ENCODE measurements at places on chromosomes 7 and 10.

DNA sequence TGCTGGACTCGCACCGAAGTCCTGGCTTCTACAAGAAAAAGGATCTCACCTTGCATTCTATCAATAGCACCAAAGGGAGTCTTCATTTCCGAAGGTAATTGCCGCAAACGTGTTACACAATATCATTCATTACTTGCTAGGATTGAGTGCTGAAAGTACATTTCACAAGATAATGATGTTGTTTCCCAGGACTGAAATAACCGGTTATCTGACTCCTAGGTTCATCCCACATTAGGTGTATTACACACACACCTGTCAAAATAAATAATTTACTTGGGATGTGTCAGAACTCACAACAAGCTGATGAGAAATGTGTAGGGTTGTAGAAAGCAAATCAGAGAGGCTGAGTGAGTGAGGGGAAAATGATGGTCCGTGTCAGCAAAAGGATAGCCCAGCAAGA is 219.4 kb upstream of the RHOBTB1 start:
- no peak for DNase-seq

DNA sequence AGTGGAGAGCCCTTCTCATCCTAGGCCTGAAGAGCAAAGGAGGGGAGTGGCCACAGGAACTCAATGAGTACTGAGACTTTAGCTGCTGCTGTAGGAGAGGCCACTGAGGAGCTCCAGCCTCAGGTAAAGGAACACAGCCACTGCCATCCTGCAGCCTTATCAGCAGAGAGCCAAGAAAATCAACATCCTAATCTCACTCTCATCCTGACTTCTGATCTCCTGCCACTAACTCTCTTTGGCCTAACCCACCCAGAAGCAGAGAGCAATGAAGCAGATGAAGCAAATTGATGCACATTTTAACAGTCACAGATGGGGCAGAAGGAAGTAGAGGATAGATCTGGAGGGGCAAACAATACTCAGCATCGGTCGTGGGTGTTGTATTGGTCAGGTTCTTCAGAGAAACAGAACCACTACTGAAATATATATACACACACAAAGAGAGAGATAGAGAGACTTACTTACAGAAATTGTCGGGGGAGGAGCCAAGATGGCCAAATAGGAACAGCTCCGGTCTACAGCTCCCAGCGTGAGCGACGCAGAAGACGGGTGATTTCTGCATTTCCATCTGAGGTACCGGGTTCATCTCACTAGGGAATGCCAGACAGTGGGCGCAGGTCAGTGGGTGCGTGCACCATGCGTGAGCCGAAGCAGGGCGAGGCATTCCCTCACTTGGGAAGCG is 297.6 kb downstream of the MTERF1 start:
- DNase-seq, result no peak

DNA sequence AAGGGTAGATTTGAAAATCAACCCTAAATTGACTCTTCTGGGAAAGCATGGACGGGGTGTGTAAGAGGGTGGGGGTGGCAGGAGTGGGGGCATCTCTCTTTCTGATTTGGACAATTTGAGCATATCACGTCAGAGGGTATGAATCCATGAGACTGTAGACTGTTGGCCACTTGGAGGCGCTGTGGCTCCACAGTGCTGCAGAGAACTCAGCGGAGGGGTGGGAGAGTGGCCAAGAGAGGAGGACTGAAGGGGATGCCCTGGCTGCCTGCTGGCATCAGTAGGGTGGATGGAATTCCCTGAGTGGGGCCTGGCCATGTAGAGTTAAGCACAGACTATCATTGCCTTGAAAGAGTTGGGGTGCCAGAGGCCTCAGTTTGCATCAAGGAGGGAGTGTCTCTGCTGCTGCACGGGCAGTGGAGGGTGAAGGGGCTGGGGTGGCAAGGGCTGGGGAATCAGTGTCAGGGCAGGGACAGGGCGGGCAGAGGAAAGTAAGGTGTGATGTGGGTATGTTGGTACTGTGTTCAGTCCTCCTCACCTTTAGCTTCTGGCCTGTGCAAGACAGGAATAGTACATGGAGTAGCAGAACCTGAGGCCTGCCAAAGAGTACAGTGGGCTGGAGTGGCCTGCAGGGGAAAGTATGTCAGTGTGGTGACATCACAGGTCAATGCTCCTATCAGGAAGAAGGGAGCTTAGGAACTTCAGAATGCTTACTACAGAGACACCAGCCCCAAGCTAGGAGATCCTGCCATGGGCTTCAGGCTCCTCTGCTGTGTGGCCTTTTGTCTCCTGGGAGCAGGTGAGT is 133.5 kb upstream of the PRSS58 start:
- peak; percentile 72 for DNase-seq

DNA sequence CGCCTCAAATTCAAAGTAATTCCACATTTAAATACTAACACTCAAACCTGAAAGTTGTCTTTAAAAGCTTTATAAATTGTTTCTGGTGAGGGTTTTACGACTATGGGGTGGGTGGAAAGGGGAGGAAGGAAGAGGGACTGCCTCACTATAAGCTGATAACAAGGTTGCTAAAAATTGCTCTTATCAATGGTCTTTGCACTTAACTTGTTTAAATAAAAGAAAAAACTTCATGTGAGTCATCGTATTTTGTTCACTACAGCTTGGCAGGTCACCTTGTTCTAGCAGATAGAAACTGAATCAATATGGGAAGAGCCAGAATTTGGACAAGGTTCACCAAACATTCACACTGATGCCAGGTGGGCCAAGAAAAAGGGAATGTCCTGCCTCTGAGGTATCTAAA is 129.2 kb downstream of the TES start:
- no peak for DNase-seq

DNA sequence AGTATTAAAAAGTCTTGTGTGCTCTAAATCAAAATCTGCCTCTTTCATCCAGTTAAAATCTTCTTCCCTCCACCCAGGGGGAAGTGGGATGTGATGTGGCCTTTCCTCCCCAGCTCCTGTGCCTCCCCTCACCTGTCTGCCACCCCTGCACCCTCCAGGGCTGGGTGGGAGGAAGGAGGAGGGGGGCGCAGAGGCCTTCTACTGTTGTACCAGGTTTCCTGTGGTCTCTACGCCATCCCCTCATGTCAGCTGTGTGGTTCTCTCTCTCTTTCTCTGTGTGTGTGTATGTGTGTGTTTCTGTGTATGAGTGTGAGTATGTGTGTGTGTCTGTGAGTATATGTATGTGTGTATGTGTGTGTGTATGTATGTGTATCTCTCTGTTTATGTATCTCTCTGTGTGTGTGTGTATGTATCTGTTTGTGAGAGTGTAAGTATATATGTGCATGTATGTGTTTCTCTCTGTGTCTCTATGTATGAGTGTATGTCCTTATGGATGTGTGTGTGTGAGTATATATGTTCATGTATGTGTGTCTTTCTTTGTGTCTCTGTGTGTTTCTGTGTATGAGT is 45.5 kb upstream of the C10orf71 start:
- DNase-seq, result peak; percentile 64

DNA sequence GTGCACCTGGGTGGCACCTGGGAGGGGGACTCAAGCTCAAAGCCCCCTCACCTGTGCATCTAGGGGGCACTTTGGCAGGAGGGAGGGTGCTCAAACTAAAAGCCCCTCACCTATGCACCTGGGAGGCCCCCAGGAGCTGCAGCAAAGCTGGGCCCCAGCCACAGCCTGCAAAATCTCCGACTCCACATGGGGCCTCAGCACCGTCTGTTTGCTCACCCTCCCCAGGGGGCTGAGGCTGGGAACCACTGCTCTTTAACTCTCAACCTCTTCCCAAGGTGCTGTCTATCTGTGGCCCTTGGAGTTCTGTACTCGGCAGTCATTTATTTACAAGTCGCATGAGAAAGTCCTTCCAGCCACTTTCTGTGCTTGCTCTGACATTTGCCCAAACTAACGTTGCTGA is 458.4 kb downstream of the DNAJB6 start:
- DNase-seq, result no peak

DNA sequence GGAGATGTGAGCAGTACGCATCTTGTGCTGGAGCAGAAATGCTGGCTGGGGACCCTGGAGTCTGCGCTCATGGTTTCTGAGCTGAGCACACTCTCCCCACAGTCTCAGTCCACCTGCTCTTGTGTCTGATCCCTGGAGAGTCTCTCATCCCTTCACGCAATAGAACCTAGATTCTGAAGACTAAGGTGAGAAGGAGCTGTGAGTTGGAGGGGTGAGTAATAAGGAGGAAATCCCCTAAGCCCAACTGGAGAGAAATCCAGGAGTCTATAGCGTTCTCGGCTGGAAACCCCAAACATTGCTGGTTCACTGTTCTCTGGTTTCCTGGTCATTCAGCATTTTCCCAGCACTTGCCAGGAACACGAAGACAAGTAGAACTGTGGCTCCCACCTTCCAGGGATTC is 68.3 kb upstream of the SMNDC1 start:
- no peak for DNase-seq

- DNase-seq, result peak; percentile 35
Measured at GRCh38 chr7:92904244-92905131, 68.1 kb upstream of the CDK6 start.

- DNase-seq, result no peak
Measured at GRCh38 chr10:70391654-70392053, 9.2 kb upstream of the LRRC20 start.

GRCh38 chr10:112767156-112767555 is 182.9 kb upstream of the TCF7L2 start:
- DNase-seq, result no peak

GRCh38 chr7:37826825-37827224 is 21.6 kb upstream of the NME8 start:
- DNase-seq, result no peak

DNA sequence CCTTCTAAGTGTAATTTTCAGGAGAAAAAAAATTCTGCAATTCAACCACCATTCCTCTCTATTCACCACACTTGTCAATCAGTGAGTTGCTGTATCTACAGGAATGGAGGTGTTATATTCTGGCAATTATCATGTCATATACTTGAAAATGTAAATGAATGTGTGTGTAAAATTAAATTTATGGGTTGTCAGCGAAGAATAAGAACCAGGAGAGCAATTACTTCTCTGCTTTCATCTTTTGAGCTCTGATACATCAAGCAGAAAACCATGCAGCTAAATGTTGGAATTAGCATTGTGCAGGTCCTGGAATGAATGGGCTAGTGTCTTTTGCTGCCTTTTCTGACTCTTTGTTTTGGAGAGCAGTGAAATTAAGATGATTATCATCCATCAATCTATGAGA is 207.6 kb downstream of the FOXP2 start:
- no peak for DNase-seq

GRCh38 chr7:121330053-121330833 is 1.4 kb downstream of the WNT16 start:
- DNase-seq, result no peak

- no peak for DNase-seq
Measured at GRCh38 chr10:115706488-115707076, 566.4 kb downstream of the GFRA1 start.

DNA sequence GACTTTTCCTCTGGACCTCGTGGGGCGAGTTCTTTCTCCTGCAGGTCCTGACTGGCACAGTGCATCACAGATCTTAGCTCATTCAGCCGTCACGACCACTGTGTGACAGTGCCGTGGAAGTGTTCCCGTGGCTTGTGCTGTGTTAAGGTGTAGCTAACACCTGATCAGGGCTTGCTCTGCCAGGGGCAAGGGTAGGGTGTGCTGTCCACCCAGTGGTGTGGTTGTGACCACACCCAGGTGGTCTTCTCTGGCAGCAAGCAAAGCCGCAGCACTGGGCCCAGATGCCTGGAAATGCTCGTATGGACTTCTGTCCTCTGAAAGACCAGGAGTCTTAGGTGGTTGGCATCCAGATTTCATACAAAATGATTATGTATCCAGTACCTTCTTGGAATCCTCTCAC is 86.2 kb downstream of the GLRX3 start:
- no peak for DNase-seq

- no peak for DNase-seq
Measured at GRCh38 chr7:24501009-24501408, 72.2 kb upstream of the PALS2 start.

GRCh38 chr10:805620-806305 is 116.3 kb upstream of the DIP2C start:
- no peak for DNase-seq

GRCh38 chr10:103125323-103126267 is 67.5 kb downstream of the NT5C2 start:
- DNase-seq, result no peak

- DNase-seq, result no peak
Measured at GRCh38 chr7:117135553-117135891, 182.2 kb downstream of the ST7 start.

DNA sequence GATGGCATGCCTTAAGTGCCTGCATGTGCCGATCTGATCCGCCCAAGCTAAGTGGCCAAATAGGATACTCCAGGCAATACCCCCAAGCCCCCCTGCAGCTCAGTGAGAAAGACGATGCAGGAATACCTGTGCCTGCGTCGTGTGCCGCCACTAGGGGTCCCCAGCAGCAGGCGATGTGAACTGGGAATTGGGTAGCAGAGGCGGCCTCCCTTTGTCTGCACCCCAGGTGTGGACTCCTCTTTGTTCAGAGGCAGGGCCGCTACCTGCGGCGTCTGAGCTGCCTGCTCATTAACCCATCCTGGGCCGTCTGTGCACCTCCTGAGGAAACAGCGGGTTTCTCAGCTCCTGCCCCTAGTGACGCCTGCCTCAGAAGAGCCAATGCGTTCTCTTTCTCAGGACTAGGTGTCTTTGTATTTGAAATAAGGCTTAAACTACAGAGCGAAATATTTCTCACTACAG is 4.8 kb upstream of the CHN2 start:
- DNase-seq, result no peak

GRCh38 chr7:146090023-146090645 is 26.5 kb upstream of the CNTNAP2 start:
- DNase-seq, result no peak

DNA sequence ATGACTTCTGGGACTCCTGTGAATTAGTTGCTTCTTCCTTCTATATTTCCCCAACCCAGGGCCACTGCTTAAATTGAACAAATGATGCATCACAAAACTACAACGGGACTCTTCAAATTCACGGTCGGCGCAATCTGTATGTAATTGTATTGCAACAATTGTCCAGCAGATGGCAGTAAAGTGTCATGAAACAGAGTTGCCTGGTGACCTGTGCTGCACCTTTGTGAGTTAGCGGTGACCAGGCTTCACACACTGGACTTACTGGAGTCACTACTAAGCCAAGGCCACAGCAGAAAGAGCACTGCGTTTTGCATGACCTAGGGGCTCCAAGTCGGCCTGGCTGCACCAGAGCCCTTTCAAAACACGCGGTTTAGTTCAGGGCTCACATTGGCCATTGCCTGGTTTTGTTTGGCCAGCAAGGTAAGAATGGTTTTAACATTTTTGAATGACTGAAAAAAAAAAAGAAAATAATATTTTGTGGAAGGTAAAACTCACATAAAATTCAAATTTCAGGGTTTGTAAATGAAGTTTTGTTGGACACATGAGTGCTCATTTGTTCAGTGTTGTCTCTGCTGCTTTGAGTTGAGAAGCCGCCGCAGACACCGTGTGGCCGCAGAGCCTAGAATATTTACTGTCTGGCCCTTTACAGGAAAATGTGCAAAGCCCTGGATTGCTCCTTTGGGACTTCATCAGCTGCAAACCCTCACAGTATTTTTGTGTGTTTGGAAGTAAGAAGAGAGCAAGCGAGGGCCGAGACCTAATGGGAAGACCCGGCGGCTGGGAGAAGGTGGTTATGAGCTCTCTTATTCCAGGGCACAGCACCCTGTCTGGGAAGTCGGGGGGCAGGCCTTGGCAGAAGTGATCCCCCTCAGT is 23.2 kb upstream of the ZNF32 start:
- DNase-seq, result peak; percentile 21
